ENCODE measurements at places on chromosomes 5 and 9.

DNA sequence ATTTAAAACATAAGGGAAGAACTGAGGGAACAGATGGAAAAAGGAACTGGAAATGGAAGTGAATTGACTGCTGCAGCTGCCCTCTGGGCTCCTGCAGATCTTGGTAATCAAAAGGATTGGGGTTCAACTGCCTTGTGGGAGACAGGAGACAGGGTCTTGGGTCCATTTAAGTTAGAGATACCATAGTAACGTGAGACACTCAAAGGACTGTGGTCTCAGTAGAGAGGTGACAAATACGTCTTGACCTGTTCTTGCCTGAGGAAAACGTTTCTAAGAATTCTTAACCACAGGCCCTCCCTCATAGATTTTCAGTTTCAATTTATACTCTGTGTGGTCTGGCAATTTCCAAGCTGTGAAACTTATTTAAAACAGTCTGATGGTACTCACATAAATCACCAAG lies 100.8 kb upstream of the DHFR start:
- peak; percentile 6 for DNase-seq

GRCh38 chr5:160378330-160378729 lies 7.9 kb upstream of the C1QTNF2 start:
- no peak for DNase-seq

DNA sequence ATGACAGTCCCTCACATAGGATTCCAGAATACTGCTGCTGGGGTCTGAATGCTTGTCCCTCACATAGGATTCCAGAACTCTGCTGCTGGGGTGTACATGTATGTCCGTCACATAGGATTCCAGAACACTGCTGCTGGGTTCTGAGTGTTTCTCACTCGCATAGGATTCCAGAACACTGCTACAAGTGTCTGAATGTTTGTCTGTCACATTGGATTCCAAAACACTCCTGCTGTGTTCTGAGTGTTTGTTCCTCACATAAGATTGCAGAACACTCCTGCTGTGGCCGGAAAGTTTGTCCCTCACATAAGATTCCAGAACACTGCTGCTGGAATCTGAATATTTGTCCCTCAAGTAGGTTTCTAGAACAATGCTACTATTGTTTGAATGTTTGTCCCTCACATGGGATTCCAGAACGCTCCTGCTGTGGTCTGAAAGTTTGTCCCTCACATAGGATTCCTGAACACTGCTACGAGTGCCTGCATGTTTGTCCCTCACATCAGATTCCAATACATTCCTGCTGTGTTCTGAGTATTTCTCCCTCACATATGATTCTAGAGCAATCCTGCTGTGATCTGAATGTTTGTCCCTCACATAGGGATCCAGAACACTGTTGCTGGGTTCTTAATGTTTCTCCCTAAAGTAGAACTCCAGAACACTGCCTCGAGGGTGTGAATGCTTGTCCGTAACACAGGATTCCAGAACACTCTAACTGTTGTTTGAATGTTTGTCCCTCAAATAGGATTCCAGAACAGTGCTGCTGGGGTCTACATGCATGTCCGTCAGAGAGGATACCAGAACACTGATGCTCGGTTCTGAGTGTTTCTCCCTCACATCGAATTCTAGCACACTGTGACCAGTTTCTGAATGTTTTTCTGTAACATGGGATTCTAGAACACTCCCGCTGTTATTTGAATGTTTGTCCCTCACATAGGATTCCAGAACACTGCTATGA lies 200.4 kb downstream of the FOXD4L6 start:
- DNase-seq, result no peak

- no peak for DNase-seq
These were observed 184.4 kb upstream of the EFNA5 start for GRCh38 chr5:107855171-107855570.

DNA sequence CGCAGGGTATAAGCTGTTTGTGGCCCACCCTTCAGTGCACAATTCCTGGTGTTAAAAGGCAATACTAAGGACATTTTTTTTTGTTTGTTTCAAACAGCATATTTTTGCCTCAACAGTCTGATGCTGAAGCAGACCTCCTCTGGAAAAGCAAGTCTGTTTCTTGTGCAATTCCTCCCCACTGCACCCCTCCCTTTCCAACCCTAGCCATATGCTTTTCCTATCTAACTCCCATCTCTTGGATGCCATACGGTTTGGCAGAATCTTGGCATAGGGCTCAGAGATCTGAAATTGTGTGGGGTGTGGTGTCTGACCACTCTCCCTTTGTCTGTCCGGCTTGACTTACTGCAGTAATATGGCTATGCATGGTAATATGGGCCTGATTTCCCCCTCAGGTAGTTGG lies 161.6 kb downstream of the TMEM38B start:
- no peak for DNase-seq

GRCh38 chr5:134659456-134659855 lies 10.9 kb downstream of the SEC24A start:
- DNase-seq, result no peak

GRCh38 chr5:14444161-14444560 lies 137.4 kb upstream of the OTULINL start:
- DNase-seq, result no peak

DNA sequence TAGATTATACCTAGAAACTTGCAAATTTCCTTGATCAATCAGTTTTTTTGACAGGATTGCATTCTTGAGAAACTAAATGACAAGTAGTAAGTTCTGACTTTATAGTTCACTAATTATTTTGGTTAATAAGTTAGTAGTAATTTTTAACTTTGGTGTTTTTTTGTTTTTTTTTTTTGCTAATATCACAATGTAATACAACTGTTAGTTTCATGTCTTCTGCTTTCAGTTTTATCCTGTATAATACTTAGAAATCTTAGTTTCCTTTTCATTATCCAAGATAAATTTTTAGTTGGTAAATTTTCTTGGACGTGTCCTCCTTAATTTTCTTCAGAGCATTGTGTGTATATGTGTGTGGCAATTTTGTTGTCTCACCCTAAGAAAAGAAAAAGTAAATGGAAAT lies 57.8 kb downstream of the CWC27 start:
- no peak for DNase-seq

- no peak for DNase-seq
These were observed 35.4 kb upstream of the RICTOR start for GRCh38 chr5:39109606-39110005.

GRCh38 chr9:128243215-128244018 lies 32.4 kb downstream of the GOLGA2 start:
- no peak for DNase-seq

- no peak for DNase-seq
These were observed 18.5 kb downstream of the TMEM245 start for GRCh38 chr9:109101202-109101595.

DNA sequence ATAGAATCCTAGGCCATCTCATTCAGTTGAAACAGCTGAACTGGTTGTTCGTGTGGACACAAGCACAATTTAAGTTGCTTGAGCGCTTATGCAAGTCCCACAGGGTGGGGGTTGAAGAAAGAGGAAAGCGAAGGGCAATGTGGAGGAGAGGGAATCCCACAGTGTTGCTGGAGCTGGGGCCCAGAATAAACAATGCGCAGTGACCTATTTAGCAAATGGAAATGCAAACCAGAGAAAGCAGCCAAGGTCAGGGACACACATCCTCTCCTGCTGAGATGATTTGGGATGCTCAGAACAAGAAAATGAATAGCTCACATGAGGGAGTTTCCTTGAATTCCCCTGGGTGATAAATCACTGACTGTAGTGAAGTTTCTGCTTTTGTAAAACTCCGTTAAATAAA lies 838.3 kb downstream of the TLE4 start:
- peak; percentile 38 for DNase-seq

DNA sequence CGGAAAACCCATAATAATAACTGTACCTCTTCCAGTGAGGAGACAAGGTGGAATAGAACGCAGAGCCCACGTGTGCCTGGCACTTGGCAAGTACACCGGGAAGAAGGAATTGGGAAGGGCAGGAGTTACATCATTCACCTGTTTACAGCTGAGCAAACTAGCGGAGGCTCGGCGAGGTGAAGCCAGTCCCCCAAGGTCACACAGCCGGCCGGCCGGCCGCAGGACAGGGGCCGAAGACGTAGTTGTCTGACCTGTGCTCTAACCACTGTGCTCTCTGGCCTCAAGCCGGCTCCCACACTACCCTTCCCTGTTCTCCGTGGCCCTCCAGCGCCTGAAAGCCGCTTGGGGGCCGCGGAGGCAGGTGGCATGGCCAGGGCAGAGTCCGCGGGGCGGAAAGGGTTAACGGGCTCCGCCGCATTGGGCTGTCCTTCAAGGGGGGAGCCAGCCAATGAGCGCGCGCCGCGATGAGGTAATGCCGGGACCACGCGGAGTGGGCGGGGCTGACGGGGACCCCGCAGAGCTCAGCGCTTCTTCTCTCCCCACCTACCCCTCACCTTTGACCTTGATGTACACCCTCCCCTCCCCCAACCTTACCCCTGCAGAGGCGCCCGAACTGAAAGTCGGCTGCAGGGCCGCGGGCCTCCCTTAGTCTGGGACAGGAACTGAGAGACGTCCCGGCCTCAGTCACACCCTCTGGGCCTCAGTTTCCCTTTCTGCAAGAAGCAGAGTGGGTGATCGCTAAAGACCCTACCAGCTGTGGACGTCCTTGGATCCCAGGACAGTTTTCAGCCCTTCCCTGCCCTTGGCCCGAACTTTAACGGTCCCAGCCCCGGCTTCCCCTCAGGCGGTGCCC lies 125.1 kb downstream of the C9orf50 start:
- DNase-seq, result peak; percentile 73

DNA sequence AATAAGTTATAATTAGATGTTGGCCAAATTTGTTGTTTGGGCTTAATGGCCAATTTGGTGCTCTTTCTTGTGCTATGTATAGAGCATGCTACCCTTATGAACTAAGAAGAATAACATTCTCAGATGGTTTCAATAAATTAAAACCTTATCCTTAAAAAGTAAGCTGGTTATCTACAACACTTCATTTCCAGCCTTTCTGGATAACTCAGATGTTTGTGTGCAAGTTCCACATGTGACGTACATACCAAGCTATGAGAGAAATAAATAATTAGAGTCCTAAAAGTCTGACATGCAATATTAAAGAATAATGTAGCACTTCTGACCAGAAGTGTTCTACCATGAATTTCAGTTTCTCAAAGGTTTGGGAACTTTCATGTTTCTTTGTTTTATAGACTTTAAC lies 11.7 kb downstream of the MTREX start:
- no peak for DNase-seq

GRCh38 chr5:168903061-168903460 lies 323.9 kb upstream of the PANK3 start:
- no peak for DNase-seq

DNA sequence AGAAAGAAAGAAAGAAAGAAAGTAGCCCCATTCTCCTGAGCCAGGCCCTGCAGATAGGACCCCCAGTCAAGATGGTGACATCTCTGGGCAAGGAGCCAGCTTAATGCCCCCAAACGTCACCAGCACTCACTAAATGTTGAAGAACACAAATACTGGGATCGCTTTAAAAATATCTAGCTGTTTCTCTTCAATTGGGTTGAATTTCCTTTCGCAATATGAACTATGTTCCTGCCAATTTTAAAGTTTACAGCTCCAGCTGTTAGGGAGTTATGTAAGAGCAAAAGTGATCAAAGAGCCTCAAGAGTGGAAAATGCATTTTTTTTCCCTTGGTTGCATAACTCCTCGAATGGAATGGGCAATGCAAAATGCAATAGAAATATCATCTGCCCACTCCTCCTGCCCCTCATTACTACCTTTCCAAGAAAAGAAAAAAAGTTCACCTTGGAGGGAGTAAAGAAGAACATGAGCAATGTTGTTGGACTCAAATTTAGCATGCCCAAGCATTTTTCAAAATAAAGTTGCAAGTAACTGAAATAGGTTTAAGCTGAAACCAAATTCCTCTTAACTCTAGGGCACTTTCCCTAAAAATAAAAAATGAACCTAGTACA lies 244.2 kb upstream of the PIK3R1 start:
- DNase-seq, result no peak

DNA sequence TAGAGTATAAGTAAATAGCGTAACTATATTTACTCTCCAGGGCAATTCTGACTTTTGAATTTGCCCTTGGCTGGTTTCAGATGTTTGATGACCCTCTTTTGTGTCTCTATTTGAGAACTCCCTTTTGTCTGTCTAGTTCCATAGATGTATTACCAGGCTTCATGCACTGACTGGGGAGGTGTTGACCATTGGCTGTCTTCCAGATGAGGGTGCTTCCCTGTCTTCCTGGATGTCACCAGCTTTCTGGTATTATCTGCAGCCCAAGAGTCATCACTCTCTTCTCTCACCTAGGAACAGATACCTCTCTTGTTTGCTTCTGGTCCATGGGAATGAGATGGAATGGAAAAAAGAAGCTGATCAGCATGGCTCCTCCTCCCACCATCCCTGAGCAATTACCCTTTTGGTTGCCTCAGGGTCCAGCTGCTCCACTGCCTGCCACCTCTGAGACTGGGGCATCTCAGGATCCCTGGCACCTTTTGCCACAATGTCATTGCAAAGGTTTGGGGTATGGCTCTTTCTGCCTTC lies 58.7 kb upstream of the TMED7 start:
- DNase-seq, result no peak

GRCh38 chr5:43141211-43141610 lies 20.5 kb downstream of the ZNF131 start:
- no peak for DNase-seq

- DNase-seq, result no peak
These were observed 71.4 kb downstream of the OTULIN start for GRCh38 chr5:14735944-14736343.

DNA sequence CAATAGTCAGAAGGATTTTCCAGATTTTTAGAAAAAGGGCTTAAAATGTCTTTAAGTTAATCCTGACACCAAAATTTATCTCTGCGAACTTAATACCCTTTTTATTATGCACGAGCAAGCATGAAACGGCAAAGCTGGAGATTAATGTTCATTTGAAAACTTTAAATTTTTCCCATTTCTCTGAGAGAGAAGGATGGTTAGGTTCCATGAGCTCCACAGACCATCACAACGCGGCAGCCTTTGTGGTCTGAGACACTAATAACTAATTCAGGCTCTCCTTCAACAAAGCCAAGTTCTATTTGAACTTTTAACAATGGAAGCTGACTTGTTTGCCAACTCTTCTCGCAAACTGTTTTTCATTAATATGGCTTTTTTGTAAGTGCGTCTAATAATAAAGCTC lies 94.7 kb downstream of the MYO10 start:
- DNase-seq, result no peak

DNA sequence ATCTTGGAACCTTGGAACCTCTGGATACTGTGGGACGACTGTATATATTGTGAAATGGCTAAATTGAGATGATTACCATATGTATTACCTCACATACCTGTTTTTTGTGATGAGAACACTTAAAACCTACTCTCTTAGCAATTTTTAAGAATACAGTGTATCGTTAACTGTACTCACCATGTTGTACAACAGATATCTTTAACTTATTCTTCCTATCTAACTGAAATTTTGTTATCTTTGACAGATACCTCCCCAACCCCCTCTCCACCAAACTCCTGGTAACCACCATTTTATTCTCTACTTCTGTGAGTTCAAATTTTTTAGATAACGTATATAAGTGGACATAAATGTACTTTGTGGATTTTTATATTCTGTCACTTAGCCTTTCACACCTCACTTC lies 126.5 kb downstream of the ZCCHC7 start:
- DNase-seq, result no peak

- no peak for DNase-seq
These were observed 348.5 kb downstream of the BNC2 start for GRCh38 chr9:16521868-16522411.

- no peak for DNase-seq
These were observed 23.3 kb downstream of the CEP72 start for GRCh38 chr5:635306-636055.
